ENCODE measurements at places on chromosomes 3 and 15.
A peak's percentile ranks its signal among the peaks of the same experiment; 100 is the strongest.

DNA sequence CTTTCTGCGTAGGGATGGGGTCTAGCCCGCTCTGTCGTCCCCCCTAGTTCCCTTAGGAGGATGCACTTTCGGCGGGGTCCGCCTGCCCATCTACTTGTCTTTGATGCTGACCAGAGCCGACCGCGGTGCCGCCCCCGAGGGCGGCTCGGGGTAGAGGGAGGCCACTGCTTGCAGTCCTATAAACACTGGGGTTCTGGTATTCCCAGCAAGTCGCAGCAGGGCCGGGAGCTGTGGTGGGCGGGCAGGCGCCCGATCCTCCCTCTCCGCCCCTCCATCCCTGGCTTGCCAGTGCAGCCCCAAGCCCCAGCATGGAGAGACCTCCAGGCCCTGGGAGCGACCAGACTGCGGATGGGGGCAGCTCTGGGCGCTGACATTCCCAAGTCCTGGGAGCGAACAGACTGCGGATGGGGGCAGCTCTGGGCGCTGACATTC is 830 bp downstream of the SEMA4B start:
- no peak for DNase-seq

- peak; percentile 2 for DNase-seq
These were observed 237.8 kb upstream of the GADL1 start for GRCh38 chr3:31132132-31132769.

GRCh38 chr15:71396536-71397125 is 281.4 kb downstream of the THSD4 start:
- DNase-seq, result no peak

DNA sequence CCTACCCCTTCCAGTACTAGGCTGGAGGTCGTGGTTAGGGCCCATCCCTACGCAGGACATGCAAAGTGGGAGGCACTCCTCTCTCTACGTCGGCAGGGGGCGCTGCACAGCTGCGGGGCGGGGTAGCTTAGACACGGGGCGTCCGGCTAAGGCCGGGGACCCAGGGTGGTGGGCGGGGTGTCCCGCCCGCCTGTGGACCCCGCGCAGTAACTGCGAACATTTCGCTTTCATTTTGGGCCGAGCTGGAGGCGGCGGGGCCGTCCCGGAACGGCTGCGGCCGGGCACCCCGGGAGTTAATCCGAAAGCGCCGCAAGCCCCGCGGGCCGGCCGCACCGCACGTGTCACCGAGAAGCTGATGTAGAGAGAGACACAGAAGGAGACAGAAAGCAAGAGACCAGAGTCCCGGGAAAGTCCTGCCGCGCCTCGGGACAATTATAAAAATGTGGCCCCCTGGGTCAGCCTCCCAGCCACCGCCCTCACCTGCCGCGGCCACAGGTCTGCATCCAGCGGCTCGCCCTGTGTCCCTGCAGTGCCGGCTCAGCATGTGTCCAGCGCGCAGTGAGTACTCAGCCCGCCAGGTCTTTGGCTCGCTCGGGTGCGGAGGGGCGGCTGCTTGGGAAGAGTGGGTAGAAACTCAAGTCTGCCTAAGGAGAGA is at the start of gene IL12A:
TSS of gene IL12A (plus strand) at position 219 of the 655 bp plus-strand sequence.
- DNase-seq, result peak; percentile 59

DNA sequence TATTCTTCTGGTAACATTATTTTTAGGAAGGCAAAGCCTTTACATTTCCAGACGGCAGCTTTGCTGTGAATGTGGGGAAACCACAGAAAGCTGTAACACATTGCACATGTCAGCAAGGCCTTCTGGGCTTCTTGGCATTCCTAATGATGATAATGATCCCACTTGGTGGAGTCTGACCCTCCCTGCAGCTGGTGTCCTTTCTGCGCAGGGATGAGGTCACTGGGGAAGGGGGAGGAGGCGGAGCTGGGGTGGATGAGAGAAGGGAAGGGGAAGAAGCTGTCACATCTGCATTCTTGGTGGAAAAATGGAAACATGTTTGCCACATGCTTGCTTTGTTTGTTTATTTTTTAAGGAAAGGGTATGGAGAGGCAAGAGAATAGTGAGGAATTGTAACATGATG is 68.6 kb downstream of the FILIP1L start:
- no peak for DNase-seq

- no peak for DNase-seq
These were observed 71.0 kb upstream of the ANKRD34C start for GRCh38 chr15:79211481-79211880.

DNA sequence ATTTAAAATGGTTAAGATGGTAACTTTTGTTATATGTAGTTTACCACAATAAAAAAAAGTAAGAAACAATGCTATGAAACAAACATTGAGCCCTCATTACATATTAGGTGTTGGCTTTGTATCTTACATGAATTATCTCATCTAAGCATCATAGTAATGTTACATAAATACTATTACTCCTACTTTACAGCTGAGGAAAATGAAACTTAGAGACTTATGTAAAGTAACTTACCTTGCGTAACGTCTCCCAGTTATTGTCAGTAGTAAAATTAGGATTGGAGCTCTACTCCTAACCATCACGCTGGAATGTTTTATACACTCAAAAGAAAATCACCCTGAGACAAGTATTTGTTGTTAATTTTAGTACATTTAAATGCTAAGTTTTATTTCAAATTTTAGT is 42.2 kb downstream of the DNAJC13 start:
- DNase-seq, result no peak
